ENCODE measurements at places on chromosomes 6 and 20.

GRCh38 chr20:13525225-13525940 is 113.3 kb downstream of the TASP1 start:
- no peak for DNase-seq

GRCh38 chr6:162371121-162371520 is 356.4 kb downstream of the PRKN start:
- no peak for DNase-seq

DNA sequence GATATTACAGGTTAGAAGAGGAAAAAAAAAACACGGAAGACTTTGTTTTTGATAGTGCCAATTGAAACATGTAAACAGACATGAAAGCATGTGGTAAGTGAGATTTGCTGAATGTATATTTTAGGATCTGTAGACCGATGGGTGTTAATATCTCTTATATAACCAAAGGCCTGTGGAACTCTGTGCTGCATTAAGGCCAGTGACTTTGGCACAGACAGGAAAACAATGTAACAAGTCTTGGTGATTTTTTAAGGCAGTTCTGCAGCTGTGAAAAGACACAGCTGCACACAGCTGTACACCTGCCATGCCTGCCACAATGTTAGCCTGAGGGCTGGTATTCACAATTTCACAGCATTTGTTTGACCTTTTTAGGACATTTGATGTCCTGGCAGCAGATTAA is 6.1 kb downstream of the SOBP start:
- DNase-seq = no peak

GRCh38 chr20:3753098-3753497 is 14.5 kb downstream of the ADISSP start:
- DNase-seq = peak; percentile 65

DNA sequence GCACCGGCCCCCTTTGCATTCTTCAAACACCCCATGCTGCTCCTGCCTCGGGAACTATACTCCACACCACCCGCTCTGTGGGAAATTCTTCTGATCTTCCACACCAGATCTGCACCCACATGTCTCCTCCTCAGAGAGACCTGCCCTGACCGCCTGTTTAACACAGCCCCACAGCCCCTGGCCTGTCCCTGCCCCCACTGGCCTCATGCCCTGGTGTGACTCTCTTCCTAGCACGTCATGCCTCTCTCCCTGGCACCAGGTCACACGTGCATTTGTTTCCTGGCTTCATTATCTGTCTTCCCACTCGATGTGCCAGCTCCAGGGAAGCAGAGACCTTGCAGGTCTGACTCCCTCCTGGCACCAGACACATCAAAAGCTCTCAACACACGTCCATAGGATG is 79.6 kb downstream of the ANKRD60 start:
- DNase-seq = no peak

DNA sequence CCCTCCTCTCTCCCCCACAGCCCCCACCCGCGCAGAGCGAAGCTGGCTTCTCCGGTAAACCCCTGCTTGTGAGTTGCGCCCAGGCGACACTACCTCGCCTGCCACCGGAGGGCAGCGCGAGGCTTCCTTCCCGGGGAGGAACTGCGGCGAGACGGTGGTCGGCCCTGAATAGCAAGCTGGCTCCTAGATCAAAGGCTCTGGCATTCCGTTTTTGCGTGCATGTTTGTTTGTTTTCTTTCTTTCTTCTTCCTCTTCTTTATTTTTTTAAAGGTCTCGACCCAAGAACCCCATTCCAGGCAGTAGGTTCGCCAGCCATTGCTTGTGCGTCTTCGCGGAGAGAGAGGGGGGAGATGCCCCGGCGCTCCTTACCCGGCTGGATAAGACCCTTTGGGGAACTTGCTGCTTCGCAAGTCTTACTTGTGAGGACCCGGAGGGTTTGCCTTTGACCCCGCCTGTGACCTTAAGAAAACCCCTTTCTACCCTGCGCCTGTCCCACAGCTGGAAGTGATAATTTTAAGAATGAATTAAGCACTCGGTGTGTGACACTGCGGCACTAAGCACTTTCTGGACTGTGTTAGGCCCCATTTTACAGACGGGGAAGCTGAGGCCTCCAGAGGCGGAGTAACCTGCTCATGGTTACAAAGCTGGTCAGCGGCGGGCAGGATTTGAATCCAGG is 92.7 kb upstream of the SIRPA start:
- peak; percentile 90 for DNase-seq

DNA sequence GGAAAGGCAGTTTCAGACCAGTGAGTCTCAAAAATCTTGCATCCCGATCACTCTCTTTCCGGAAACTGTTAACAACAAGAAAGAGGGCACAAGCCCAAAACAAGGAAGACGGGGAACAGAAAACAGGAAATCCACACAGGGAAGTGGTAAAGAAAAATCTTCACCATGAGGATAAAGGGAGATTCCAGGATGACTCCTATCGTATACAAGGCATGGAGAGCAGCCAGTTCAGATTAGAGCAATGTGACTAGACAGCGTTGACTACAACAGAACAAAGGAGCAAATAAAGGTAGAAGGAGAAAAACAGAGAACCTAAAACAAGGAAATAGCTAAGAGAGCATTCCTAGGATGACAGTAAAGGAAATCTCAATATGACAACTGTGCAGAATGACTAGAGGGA is 26.5 kb downstream of the VNN1 start:
- DNase-seq = no peak

GRCh38 chr6:31958412-31958740 is 395 bp downstream of the NELFE start:
- no peak for DNase-seq

DNA sequence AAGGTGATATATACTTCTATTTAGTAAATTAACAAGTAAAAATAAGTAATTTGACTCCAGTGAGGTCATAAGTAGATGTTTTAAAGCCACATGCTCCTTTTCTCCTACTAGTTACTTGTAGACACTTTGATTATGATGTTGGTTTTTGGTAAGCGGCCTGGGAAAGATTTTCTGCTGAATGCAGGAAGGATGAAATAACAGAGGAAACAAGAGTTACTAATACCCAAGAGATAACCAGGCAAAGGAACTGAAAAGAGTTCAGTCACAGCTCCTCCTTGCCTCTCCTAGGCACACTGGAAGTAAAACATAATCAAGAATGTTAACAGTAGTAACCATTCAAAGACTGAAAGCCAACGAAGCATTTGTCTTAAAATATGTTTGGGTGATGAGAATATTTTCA is 203.3 kb downstream of the RNGTT start:
- no peak for DNase-seq

DNA sequence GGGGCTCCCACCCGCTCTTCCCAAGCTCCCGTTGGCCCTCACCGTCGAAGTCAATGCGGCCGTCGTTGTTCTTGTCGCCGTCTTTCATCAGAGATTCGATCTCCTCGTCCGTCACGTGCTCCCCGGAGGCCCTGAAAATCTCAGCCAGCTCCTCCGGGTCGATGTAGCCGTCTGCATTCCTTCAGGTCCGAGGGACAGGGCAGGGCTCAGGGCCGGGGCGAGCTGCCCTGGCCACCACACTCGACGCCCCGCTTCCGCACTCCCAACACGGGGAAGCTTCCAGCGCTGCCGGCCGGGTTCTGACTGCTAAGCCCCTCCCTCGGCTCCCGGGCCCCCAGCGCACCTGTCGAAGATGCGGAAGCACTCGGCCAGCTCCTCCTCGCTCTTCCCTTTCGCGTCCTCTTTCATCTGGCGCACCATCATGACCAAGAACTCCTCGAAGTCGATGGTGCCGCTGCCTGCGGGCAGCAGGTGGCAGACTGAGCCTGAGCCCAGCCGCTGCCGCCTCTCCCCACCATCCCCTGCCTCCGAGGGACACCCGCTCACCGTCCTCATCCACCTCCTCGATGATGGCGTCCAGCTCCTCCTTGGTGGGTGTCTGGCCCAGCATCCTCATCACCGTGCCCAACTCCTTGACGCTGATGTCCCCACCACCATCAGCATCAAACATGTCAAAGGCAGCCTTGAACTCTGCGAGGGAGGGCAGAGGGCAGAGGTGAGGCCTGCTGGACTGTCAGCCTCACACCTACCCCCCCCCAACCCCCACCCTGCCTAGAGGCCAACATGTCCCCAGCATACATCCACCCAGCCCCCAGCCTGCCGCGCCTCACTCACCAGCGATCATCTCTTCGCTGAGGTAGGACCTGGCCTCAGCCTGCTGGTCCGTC is 2.9 kb downstream of the TNNC2 start:
- DNase-seq = peak; percentile 79

- DNase-seq = no peak
Measured at GRCh38 chr6:140857739-140858380, 1274.9 kb upstream of the GJE1 start.

GRCh38 chr6:27816906-27817305 is 95.3 kb downstream of the OR2B2 start:
- no peak for DNase-seq

DNA sequence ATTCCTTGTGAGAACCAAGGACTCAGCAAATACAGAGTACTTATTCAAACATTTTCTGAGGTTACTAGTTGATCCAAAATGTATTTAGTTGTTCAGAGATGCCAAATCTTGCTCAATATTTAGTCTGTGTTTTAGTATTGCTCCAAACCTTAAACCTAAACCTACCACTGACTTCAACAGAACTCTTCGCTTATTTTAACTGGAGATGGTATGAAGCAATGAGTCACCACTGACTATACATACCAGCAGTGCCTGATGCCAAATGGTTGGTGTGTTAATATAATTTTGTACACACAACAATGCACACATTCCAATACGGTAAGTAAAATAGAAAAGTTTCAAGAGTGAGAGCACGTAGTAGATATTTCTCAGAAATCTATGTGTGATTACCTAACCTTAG is 1.9 kb upstream of the SPTLC3 start:
- no peak for DNase-seq

GRCh38 chr20:59062081-59062480 is 19.5 kb upstream of the PRELID3B start:
- DNase-seq = no peak

DNA sequence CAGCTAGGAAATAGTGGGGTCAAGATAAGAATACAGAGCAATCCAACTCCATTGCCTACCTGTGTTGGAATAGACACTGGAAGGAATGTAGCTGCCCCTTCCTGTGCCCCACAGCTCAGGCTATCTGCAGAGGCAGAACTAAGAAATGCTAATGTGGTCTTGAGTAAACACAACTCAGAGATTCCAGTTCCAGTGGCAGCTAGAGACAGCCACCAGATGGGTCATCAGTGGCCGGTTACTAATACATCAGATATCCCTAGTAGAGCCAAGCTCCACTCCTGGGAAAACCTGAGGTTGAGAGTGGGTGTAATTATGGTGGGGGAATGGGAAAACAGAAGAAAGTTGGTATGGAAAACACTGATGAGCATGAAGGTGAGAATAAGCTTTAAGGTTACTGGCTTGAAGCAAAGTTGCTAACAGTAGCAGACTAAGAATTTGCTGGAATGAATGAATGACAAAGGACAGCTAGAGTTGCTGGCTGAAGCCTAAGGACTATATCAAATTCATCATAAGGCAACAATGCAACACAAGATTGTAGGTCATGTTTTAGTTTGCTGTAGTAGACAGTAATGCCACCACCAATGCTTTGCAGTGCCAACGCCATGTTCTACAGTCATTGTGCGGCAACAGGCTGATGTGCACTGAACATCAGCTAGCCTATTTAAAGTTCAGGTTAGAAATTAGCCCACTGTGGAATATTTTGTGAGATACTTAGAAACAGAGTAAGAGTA is 28.3 kb upstream of the FAM83C start:
- DNase-seq = no peak

All from posterior cingulate gyrus (tissue), 11 donors.